ENCODE measurements at places on chromosomes 4 and X.

GRCh38 chr4:13355111-13355880 is 128.8 kb downstream of the RAB28 start:
- no peak for DNase-seq

DNA sequence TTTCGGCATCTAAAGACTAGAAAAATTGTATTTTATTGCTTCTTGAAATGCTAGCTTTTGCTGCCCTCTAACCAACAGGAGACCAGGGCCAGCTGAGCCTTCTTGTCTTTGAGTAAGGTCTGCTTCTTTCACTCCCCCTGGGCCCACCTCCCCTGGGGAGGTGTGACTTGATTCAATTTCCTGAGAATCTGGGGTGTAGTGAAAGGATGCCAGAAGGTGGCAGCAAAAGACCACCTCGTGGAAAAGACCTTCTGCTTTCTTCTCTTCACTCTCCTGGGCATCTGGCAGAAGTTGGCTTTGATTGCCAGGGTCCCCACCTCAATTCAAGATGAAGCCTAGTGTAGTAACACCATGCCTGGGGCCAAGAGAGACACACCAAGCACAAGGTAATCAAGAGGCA is 96.5 kb upstream of the MAOA start:
- peak; percentile 56 for DNase-seq

GRCh38 chr4:177408023-177408422 is 34.2 kb downstream of the AGA start:
- DNase-seq: no peak

DNA sequence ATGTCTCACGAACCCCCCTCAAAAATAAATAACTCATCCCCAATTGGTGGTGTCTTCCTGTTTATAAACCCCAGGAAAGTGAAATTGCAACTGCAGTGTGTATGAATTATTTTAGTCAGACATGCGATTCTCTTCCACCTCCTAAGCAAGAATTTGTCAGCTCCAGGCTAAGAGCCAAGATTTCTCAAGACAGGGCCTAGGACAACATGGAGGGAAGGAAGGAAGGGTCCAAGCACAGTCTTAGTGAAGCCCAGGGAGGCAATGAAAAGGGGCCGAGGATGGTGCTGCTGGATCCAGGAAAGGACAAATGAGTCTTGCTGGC is 20.0 kb downstream of the SH3KBP1 start:
- DNase-seq: no peak

- DNase-seq: no peak
These were observed 6.7 kb downstream of the CD99 start for GRCh38 chrX:2697741-2698299.

DNA sequence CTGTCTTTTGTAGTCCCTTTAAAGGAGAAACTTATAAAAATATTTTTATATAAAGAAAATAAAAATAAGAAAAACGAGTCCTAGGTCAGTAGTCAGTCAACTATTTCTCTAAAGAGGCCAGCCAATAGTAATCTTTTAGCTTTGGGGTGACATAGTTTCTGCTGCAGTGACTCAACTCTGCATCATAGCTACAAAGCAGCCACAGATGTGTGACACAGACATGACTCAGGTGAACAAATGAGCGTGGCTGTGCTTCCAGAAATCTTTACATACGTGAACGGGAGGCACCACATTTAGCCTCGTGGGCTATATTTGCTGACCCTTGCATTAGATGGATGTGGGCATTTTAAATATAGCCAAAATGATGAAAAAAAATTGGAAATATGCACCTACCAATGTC is 1862.5 kb upstream of the TENM3 start:
- no peak for DNase-seq

- no peak for DNase-seq
These were observed 46.8 kb downstream of the CRLF2 start for GRCh38 chrX:1165535-1166196.

DNA sequence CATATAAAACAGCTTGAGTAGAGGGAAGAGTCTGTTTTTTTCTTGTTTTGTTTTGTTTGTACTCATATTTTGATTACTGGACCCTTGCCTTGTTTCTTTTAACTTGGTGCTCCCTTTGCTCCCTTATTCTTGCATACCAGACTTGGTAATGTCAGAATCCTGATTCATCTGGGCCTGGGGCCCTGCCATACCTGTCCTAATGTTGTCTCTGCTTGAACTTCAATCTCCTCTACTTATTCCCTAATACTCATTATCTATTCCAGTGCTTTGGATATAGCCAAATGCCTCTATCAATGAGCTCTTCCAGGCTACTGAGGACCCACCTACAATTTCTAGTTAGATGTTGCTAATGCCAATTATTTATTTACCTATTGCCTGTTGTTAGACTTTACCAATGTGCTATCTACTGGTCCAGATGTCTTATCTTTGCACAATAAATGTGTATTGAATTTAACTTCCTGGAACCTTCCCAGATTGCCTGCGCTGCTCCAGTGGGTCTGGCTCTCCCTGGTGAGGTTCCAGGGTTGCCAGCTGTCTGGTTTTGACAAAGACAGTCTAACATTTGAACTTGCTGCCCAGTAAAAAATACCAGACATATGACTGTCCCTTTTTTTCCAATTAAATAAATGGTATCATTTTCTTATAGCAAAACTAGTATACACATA is 64.4 kb upstream of the ACSL4 start:
- DNase-seq: no peak

DNA sequence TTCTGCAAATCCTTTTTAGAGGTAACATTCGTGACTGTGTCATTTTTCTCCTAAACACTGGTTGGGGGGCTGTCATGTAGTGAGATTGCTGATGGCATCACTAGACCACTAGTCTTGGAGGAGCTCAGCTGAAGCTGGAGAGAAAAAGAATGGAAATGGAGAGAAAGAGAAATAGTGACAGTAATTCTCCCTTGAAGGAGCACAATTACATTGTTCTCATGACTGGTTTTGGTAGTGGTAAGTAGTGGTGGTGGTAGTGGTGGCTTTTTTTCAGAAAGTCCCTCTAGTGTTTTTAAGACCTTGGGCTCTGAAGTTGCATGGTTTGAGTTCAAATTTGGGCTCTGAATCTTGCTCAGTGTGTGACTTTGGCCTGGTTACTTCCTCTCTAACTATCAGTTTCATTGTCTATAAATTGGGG is 99.8 kb downstream of the LARP7 start:
- DNase-seq: no peak
